ENCODE measurements at places on chromosomes 6 and 20.

DNA sequence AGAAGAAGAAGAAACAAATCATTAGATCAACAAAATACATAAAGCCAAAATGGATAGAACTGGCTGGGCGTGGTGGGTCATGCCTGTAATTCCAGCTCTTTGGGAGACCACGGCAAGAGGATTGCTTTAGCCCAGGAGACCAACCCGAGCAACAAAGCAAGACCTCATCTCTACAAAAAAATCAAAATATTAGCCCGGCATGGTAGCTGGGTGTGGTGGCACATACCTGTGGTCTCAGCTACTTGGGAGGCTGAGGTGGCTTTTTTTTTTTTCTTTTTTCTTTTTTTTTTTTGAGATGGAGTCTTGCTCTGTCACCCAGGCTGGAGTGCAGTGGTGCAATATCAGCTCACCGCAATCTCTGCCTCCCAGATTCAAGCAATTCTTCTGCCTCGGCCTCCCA is 21.5 kb downstream of the NINL start:
- DNase-seq: no peak

DNA sequence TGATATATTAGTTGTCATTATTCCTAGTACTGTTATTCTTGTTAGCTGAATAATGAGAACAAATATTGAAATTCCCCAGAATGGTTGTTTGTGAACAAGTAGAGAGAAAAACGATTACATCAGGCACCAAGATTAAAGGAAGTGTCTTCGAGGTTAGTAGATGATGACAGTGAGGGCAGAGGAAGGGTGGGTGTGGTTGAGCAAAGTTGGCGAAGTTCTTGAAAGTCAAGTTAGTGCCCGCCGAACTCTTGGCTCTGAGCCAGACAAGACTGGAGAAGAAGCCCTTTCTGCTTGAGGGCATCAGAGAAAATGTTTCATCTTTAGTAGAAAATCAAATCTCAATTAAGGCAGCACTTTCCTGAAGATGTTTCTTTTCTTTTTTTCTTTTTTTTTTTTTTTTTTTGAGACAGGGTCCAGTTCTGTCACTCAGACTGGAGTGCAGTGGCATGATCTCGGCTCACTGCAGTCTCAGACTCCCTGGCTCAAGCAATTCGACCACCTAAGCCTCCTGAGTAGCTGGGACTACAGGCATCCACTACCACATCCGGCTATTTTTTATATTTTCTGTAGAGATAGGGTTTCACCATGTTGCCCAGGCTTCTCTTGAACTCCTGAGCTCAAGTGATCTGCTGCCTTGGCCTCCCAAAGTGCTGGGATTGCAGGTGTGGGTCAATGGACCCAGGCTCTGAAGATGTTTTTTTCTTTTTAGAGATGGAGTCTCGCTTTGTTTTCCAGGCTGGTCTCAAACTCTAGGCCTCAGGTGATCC is 77.1 kb downstream of the SGK1 start:
- DNase-seq: peak; percentile 81

DNA sequence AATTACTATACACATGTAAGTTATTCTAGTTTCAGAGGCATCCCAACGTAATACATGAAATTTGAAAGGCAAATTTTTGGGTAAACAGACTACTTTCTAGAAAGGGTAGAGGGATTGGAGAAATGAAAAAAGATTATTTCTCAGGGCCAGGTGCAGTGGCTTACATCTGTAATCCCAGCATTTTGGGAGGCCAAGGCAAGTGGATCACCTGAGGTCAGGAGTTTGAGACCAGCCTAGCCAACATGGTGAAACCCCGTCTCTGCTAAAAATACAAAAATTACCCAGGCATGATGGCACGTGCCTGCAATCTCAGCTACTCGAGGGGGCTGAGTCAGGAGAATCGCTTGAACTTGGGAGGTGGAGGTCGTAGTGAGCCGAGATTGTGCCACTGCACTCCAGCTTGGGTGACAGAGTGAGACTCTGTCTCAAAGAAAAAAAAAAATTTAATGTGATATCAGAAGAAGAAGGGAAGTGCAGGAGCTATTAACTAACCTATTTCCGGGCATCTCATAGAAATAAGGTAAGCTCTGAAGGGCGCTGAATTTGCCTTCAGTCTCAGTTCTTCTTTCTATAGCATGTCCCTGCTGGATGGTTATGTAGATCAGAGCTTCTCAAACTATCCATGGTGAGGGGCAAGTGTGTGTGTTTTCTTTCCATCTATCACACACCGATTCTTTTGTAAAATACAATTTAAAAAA is 100.3 kb upstream of the MTHFD1L start:
- DNase-seq: no peak

DNA sequence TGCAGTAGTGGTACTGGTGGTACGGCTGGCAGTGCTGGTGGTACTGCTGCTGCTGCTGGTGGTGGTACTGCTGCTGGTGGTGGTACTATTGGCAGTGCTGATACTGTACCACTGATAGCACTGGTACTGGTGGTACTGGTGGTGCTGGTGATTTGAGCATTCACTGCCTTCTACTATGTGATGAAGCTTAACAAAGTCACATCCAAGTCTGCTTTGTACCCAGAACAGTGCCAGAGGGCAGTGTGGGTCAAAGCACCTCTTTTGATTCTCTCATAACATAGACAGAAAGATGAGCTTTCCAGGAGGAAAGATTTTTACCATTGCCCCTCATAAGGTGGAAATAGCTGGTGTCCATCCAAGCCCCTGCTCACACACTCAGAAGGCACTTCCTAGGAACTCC is 48.7 kb downstream of the ANKRD6 start:
- DNase-seq: no peak

DNA sequence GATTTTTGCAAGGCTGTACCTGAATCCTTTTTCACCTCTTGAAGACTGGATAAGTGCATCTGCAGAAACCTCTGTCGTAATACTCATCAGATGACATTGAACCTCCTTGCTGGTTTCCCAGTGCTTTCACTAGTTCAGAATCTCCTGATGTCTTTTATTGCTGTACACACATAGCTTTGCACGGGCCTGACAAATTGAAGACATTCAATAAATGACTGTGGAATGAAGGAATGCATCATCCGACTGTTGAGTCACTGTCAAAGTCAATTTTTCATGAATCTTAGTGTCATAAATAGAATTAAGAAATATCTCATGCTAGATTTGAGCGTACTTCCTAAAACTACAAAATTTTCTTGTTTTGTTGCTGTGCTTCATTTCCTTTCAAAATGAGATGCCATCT is 598.2 kb upstream of the MAP3K7 start:
- no peak for DNase-seq
